Amygdala (tissue), 56 donors: ENCODE measurements at places on chromosomes 5 and 9.

DNA sequence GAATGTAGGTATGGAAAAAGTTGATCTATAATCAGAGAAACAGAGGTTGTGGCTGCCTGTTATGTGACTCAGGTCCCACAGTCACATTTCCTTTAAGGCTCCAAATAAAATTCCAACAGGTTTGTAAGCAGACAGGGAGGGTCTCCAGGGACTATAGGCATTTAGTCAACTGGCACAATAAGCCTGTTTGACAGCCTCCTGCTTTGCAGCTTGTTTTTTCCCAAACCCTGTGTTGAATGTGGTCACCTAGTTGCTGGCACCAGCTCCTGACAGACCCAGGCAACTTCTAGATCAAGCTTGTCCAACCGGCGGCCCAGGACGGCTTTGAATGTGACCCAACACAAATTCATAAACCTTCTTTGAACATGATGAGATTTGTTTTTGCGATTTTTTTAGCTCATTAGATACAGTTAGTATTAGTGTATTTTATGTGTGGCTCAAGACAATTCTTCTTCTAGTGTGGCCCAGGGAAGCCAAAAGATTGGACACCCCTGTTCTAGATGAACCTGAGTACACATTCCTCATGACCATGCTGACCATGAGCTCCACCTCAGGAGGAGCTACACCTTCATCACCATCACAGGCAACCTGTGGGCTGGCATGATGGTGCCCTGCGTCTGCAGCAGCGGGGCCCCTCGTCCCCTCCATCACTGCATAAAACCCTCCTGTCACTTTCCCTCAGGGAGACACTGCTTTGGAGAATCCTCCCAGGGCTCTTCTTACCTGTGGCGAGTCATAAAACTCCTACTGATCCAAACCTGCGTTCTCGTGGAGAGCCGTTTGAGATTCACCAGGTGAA, 15.7 kb upstream of the GRHPR start:
- no peak for DNase-seq

DNA sequence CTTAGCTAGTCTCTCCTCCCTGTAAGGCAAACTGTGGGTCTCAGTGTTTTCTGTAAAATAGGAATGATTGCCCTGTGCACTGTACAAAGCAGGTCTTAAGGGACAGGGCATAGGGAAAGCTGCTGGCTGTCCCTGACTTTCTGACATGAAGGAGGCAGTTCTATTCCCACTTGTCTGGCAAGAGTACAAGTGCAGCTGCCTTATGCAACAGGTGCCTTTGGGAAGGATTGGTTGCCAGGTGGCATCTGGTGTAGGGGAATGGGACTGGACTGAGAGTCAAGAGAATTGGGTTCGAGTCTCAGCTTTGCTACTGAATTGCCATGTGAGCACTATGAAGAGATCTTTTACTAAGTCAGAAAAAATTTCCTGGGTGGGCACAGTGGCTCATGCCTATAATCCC, 10.0 kb downstream of the BSPRY start:
- no peak for DNase-seq

- no peak for DNase-seq
Observed at GRCh38 chr5:126535856-126536545, 59.0 kb downstream of the ALDH7A1 start.

GRCh38 chr5:143723159-143723558, 88.8 kb upstream of the HMHB1 start:
- DNase-seq = no peak

- no peak for DNase-seq
Observed at GRCh38 chr5:169294621-169295020, 6.3 kb downstream of the SLIT3 start.
